ENCODE measurements at places on chromosomes 16 and 17.

DNA sequence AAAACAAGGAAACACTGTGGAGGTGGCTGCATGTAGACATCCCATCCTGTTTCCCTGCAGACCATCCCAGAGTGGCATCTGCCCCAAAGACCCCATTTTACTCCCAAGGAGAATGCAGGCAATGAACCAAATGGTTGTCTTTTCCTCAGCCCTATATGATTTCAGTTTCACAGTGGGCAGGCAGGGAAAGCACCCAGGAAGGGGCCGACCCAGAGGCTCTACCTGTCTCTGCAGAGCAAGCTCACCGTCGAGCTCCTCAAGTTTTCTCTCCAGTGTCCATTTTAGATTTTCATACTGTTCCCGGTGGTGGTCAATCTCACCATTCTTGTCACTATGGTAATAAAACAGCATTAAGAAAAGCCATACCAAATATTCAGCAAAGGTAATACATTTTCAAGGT is 14.6 kb downstream of the CCDC57 start:
- DNase-seq = peak; percentile 25

DNA sequence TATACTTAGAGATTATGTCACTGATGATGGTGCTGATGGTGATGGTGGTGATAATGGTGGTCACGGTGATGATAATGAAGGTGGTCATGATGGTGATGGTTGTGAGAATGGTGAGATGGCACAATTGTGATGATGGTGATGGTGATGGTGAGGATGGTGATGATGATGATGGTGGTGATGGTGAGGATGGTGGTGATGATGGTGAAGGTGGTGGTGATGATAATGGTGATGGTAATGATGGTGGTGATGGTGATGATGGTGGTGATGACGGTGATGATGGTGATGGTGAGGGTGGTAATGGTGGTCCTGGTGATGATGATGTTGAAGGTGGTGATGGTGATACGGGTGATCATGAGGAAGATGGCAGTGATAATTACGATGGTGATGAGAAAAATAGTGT is 5.5 kb upstream of the CDT1 start:
- no peak for DNase-seq

GRCh38 chr17:27567563-27567859 is 63.5 kb upstream of the LGALS9 start:
- no peak for DNase-seq

- no peak for DNase-seq
Measured at GRCh38 chr16:50360033-50360778, 8.6 kb downstream of the BRD7 start.

DNA sequence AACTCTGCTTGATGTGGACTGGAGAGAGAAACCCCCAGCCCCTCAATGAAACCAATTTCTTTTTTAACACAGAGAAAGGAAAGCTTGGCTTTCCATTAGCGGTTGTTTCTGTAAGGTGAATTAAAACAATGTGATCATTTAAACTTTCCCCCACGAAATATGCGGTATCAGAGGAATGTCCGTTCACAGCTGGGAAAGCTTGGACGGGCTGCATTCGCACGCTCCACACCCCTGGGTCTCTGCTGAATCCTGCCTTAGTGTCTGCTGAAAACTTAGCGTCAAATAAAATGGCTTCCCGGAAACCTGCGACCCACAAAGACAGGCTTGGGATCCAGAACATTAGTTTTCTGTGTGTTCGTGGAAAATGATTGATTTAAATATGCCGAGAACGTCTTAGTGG is 71.7 kb downstream of the C16orf95 start:
- no peak for DNase-seq

DNA sequence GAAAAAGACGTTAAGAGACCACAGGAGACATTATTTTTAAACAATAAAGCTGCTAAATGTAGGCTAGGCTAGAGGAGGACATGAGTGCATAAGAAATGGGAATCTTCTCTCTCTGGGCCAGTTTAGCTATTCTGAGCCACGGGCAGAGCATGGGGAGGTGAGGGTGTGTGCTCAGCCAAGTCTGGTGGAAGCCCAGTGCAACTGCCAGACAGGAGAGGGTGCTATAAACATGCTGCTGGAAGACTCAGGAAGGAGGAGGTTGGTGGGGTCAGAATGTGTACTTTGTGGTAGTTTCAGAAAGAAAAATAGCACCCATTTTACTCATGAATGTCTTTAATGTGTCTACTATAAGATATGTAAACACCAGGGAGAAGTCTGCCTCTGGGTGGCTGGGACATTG is 5.9 kb upstream of the SDK2 start:
- no peak for DNase-seq

DNA sequence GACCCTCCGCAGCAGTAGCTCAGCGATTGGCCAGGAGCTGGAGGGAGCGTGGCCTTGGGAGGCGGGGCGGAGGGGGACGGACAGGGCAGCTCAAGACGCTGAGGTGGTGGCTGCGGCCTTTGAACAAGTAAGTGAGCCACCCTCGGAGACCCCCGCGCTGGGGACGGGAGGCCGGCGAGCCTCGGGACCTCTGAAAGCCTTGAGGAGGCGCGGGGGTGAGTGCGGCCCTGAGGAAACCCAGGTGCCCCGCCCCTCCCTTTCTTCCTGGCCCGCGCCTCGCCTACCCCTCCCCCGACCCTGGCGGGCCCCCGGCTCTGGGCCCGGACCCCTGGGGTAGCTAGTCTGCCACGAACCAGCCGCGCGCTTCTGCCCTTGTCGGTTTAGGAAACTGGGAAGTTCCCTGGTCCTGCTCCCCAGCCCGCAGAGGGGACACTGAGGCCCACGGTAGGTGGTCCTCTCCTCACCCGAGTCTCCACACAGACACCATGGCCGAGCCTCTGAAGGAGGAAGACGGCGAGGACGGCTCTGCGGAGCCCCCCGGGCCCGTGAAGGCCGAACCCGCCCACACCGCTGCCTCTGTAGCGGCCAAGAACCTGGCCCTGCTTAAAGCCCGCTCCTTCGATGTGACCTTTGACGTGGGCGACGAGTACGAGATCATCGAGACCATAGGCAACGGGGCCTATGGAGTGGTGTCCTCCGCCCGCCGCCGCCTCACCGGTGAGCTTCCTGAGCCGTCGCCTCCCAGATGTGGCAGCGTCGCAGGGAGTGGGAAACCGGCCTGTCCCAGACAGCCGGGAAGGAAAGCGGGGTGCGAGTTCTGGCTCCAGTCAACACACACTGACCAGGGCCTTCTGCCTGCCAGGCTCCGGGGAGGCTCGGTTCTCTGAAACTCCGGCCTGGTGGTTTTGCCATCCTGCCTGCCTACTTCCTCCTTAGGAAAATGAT is at the start of gene MAPK7:
Gene MAPK7, plus strand, starts transcription at position 83 of the 945 bp plus-strand sequence. Its CDS starts 403 bp downstream, at position 486.
- DNase-seq = no peak

DNA sequence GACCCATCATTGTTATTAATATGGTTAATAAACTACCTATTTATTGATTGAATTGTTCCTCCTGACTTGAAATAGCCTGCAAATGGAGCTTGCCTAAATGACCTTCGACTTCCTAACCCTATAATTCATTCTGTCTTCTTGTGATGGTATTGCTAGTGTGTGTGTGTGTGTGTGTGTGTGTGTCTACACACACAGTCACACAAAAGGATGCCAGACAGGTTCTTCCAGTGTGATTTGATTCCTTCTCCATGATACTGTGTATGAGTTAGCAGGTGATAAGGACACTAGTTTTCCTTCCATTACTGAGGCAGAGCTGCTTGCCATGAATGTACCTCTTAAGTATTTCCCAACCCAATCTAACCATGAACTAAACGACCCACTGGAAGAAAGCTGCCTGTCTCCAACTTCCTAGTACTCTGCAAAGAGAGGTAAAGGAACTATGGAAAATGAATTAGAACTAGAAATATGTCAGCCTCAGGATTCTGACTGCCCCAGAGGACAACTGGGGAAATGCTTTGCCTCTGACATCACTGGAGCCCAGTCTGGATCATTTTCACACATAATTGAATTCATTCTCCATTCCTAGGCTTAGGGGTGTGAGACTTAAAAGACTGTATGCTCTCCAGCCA is 3.5 kb upstream of the CDC6 start:
- no peak for DNase-seq

DNA sequence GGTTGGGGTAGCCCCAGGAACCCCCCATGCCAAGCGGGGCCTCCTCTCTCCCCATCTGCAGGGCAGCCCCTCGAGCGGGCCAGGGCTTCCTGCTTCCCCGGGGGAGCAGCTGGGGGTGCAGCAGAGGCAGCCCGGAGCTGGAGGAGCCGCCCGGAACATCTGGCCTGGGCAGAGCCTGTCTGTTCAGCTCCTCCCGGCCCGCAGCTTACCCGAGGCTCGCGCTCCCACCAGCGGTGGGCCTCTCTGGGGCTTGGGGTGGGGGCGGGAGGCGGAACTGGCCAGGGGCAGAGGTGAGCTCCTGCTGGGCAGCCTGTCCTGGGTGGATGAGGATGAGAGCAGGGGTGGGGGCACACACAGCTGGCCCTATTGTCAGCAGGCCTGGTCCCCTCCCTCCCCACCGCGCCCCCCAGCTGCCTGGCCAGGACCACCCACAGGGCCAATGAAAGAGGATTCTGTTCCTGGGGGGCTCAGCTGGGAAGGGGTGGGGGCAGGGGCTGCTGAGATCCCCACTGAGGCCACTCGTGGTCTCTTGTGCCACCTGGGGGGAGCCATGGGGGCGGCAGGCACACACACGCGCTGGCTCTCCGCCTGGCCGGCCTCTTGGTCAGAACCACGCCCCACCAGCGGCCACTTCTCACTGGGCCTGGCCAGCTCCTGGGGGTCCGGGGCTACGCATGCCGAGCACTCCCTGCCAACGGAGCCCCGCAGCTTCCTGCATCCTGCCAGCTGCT is 34.7 kb downstream of the BAHCC1 start:
- DNase-seq = no peak

DNA sequence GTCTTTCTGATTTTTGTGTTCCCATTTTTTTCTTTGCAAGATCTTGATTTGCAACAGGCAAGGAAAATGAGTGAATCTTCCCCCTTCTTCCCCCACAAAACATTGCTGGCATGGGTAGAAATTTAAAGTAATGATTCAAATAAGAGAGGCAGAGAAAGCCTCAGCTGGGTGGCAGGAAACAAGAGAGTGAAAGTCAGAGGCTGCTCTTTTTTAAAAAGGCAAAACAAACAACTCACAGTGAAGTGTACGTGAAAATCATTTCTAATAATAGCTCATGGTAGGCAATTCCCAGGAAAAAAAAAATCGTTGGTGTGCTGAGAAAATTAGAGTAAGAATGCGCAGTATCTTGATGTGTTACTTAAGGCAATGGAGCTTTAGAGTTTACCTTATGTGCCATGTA is 229.5 kb downstream of the FTO start:
- DNase-seq = no peak

- DNase-seq = no peak
Measured at GRCh38 chr17:35519439-35519838, 18.0 kb downstream of the SLFN12L start.

- no peak for DNase-seq
Measured at GRCh38 chr16:86773354-86773715, 195.0 kb downstream of the FOXL1 start.

GRCh38 chr16:15492091-15492740 is 57.8 kb downstream of the BMERB1 start:
- no peak for DNase-seq

DNA sequence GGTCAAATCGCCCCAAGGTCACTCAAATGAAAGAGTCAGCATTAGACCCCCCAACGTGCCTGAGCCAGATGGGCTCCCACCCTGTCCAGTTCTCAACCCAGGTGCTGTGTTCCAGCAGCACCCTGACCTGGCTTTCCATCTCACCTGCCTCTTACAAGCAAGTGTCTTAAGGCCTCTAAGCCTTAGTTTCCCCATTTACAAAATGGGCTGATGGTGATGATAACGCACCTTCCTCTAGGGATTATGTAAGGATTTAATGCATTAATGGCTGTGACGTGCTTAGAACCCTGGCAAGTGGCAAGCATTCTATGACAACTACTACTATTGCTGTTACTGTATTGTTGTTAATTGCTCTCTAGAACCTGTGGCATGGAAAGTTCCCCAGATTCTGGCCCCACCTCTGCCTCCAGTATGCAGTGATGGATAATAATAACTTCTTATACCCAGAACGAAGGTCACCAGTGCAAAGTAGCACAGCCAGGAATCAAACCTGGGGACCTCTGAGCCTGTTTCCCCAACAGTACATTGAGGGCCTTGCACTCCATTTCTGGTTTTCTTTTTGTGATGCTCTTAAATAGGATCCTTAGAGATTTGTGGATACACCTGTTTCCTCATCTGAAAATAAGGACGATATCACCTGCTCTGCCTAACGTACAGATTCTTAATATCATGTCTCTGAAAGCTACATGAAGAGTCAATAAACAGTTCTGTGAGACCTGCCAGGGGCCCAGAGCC is 3.3 kb upstream of the SLC25A39 start:
- DNase-seq = no peak

DNA sequence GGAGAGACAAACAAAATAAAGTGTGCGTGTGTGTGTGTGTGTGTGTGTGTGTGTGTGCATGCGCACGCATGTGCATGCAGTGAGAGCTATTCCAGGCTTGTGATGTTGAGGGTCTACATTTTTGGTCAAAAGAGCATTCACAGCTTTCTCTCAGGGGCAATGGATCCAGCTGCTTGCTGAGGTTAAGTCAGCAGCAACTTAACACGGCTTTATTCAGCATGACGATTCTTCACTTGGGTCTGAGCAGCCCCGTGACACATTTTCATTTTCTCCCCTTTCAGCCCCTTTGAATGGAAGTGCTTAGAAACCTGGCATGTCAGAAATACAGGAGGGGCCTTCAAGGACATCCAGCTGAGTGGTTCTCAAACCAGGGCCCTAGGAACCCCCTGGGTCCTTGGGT is 66.4 kb upstream of the MED9 start:
- no peak for DNase-seq

DNA sequence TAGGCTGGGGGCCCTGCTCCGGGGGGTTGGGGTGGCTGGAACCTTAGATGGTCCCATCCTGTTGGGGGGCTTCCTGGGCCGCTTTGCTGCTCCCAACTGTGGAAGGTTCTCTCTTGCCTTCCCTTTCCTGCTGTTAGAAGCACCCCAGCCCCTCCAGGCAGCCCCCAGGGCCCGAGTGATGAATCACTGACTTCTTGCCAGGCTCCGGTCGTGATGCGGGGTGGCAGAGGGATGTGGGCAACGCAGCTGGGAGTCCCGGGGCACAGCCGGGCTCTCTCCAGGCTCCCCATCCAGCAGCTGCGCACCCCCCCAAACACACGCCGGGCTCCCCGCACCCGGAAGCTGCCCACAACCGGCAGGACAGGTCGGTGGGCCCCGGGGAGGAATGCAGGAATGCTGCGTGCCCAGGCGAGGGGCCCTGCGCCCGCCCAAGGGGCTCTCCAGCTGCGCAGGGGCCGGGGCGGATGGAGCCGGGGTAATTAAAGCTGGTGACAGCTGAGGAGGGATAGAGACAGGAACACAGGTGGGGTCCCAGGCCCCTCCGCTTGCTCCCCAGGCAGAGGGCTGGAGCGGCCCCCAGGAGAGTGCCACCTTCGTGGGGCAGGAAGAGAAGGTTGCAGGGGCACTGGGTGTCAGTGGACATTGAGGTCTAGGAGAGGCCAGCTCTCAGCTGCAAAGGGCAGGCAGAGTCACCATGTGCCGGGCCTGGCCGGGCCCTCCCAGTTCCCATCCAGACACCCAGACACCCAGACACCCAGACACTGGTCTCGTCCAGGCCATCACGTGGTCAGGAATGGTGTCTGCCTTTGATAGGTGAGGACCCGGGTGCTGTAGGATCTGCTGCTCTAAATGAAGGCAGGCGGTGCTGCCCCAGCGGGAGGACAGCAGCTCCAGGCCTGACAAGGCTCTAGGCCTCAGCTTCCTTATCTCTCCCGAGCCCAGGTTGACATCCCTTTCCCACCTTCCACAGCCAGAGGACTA is 15.0 kb upstream of the SLC38A10 start:
- DNase-seq = no peak

- no peak for DNase-seq
Measured at GRCh38 chr16:2511996-2512734, 1.6 kb upstream of the ATP6V0C start.

- DNase-seq = no peak
Measured at GRCh38 chr16:57807252-57807967, 5.1 kb upstream of the KIFC3 start.

Data from activated CD4-positive, alpha-beta T cell treated with anti-CD3 and anti-CD28 coated beads, Interleukin-10, Interleukin-2, amounts not matched to agents 100 ng/mL and 50 ng/mL, durations not matched to agents 16 hours and 8 hours (primary cell).